ENCODE measurements at places on chromosomes 6 and 20. TPM values are rescaled to one million over a fixed set of nuclear protein-coding genes. Genes with fewer than 3 reads are reported as not detected.

BPIFB1 gene
- total RNA-seq, result not detected

RBPJL gene
- not detected for total RNA-seq

SLC2A10 gene
- 9.9 TPM for total RNA-seq

BTNL2 gene
- not detected for total RNA-seq

DNA sequence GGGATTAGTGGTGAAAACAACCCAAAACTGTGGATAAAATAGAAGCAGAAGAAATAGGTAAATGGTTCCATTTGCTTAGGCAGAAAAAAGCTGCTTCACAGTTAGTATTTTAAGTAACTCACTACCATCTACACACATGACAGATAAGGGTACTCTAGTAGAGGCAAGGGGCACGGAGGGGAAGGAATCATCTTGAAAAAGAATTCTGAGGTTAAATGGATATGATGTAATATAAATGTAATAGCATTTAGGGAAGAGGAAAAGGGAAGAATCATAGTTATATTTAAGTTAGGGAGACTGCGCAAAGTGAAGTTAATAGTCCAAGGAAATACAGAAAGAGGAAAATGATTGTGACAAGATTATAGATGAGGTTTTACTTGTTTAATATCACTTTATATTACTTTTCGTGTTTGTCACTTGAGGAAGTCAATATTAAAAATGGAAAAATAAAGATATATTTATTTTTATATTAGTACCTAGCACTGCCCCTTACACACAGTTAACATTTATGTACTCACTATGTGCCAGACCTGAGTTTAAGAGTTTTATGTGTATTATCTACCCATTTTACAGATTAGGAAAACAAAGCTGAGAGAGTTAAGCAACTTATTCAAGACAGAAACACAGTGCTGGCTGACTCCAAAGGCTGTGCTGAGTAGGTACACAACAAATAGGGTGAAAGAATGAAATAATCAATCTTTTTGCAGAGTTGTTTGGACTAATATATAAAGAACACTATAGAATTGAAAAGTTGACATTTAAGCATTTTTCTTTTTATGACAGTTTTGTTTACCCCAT is 128.1 kb downstream of the REV3L start:
- DNase-seq, result no peak

DNA sequence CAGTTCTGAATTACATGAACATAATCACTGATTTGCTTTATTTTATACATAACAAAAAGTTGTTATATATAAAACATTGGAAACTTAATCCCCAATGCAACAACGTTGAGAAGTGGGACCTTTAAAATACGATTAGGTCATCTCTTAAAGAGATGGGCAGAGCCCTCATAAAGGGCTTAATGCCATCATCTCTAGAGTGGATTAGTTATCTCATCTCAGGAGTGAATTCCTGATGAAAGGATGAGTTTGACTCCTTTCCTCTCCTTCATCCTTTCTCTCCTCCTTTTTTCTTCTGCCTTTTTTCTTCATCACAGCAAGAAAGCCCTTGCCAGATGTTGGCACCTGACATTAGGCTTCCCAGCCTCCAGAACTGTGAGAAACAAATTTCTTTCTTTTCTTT is 13.9 kb downstream of the HLA-DOA start:
- DNase-seq, result no peak

GRCh38 chr20:3406481-3407039 is 909 bp downstream of the DNAAF9 start:
- peak; percentile 37 for DNase-seq

- no peak for DNase-seq
These were observed 118.7 kb upstream of the TBX18 start for GRCh38 chr6:84882768-84883766.

DNA sequence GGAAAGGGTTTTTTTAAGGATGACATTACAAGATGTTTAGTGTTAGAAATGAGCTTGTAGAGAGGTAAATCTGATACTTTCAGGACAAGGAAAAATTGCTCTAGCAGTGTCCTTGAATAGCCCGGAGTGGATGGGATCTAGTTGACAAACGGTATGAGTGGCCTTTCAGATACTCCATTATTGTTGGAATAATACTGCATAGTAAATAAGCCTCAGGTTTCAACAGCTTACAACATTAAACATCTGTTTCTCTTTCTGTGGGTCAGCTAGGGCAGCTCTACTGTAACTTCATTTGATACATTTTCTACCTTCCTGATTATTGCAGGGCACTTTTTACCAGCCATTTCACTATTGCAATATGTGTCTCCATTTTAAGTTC is 118.0 kb downstream of the B3GAT2 start:
- DNase-seq, result no peak

- DNase-seq, result no peak
These were observed 21.2 kb downstream of the NHLRC1 start for GRCh38 chr6:18101271-18101670.

- no peak for DNase-seq
These were observed 12.1 kb downstream of the TMX4 start for GRCh38 chr20:8007490-8007889.

DNA sequence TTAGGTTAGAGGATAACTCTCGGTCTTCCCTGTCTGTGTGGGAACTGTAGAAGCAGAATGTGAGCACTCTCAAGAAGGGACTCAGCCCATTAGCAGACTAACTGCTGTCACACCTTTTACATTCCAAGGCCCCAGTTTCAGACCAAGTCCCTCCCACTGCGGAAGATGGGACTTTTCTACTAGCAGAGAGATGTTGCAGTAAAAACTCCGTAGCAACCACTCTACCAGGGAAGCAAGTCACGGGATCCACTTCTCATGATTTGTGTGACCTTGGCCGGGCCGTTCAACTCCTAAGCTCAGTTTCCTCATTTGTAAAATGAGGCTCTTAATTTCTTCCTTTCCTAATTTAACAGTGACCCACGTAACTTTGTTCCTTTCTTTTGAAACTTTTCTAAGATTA is 77.1 kb upstream of the SLC4A11 start:
- DNase-seq, result no peak

GRCh38 chr6:32212076-32212760 is 11.6 kb downstream of the NOTCH4 start:
- DNase-seq, result no peak

DNA sequence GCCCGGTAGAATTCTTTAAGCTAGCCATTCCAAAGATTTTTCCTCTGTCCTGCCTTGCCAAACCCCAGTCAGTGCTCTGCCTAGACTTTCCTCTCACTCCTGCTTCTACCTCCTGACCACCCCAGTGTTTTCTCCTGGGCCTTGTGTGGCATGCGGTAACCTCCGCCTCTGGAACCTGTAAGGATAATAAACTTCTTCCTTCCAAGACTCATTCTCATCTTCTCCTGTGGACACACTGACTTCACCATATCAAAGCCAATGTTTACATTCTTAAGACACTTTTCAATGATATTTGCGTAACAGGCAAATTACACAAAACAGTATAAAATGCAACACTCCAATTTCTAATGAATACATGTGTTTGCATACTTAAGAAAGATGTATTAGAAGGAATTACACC is 354.6 kb downstream of the RNF144B start:
- DNase-seq, result no peak

- DNase-seq, result no peak
These were observed 223.7 kb upstream of the SULF2 start for GRCh38 chr20:48008850-48009515.

GRCh38 chr6:19368511-19368910 is 468.7 kb upstream of the ID4 start:
- DNase-seq, result no peak

Data from H9 (cell line).